ENCODE measurements at places on chromosomes 7 and 10.

DNA sequence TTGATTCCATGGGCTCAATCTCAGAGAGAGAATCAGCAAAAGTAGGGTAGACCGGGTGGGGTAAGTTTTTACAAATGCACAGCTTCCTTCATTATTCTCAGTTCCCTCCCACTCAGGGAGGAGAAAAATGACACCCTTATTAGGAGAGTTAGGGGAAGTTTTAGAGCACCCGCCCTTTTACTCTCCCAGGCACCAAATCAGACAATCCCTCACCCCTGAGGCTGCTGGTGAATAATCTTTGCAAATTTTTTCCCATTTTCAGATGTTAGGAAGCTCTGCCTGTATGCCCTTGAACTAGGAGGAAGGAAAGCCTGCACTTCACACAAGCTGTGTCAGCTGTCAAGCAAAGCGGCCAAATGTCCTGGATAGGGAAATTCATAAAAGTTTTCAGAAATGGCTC lies 834.9 kb downstream of the GRID1 start:
- no peak for DNase-seq

GRCh38 chr7:27173511-27173955 lies 587 bp downstream of the HOXA10 start:
- DNase-seq: no peak

DNA sequence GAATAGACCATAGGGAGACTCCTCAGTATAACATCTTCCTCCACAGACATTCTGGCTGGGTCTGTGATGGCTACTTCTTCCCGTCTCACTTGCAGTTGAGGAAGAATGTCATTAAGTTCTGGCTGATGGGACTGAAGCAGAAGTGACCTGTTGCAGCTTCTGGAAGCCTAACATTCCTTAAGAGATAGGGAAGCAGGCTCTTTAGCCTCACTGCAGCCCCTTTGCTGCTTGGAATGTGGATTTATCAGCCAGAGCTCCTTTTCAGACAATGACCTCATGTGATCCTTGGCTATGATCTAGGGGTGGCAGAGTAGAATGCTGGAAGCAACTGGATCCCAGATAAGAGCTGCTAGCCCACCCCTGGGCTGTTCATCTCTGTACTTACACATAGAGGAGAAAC lies 142.5 kb downstream of the RNF216 start:
- DNase-seq: no peak

DNA sequence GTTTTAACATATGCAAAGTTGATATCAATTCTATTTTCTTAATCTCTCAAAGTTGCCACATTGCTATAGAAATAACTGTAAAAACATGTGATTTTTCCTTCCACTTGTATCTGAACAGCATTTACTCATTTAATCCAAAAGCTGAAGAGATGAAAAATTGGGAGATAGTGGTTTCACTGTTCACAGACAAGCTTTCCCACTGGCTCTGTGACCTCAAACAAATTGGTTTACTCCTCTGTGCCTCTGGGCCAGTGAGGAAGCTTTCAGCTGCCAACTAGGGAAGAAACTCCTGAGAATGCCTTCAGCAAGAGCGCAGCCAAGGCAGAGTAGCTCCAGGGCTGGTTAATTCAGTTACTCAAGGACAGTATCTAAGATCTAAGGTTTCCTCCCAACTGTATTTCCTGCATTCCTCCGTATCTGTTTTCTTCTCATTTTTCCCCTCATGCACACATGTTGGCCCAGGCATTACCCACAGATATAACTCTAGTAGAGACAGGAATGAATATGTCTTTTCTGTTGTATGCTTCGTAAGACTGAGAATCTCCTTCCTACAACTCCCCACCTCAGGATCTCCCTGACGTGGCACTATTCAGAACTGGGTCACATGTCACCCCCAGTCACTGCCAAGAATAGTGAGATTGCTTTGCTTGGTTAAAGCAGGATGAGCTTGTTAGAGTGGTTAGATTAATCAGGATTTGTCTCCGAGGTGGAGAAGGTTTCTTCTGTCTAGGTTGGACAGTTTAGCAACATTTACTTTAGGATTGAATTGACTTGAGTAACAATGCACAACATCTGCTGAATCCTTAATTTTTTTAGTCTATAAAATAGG lies 315.7 kb downstream of the NRG3 start:
- no peak for DNase-seq

GRCh38 chr10:72682638-72683037 lies 9.3 kb upstream of the MCU start:
- no peak for DNase-seq

- DNase-seq: no peak
Observed at GRCh38 chr7:74655768-74656440, 1.6 kb upstream of the GTF2I start.

- no peak for DNase-seq
Observed at GRCh38 chr10:129259128-129259815, 207.8 kb upstream of the MGMT start.

DNA sequence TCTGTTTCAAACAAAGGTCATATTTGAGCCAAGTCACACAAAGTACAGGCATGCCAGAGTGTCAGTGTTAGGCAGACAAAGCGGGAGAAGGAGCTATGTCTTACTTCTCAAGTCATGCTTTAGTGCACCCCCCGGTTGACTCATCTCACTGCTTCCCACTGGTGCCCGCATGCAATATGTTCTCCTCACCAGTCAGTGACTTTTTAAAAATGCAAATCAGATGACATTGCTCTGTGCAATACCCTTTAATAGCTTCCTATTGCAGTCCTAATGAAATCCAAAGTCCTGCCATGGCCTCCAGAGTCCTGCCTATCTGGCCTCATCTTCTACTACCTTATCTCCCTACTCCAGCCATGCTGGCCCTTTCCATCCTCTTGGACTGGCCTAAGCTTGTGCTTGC lies 429.1 kb downstream of the ACTR3B start:
- DNase-seq: no peak

DNA sequence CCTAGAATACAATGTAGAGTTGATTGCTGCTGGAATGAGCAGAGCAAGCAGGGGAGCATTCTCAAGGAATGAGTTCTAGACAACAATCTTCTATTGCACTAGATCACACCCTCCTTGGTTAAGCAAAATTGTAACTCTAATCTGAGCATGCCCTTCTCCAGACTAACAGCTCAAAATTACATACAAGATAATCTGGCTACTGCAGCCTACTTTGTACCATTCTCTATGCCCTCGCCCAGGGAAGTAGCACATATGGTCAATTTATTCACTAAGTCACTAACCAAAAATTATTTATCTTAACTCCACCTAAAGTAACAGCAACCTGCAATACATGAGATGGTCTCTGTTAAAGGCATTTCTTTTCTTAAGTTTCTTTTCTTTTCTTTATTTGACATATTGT lies 42.5 kb upstream of the KCTD7 start:
- no peak for DNase-seq

DNA sequence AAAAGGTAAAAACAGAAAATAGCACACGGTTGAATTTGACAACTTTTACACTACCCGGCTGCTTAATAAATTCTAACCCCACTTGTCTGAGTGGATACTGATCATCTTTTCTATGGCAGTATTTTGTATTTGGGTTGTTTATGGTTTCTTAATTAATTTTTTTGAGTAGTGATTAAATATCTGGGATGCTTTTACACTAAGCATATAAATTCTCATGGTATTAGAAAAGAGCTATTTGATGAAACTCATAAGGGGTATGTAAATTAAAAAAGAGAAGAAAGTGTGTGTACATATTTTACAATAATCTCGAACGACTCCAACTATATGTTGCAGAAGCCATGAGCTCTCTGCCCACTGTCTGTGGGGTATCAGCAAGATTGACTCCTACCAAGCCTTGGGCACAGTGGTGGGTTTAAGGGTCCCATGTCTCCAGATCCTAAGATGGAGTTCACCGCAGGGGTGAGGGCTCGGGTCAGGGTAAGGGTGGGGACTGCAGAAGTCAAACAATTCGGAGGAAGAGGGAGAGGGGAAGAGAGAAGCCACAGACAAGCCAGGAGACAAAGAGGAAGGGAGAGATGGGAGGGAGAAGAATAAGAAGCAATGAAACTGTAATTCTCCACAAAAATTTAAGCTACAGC lies 7.6 kb upstream of the HOXA13 start:
- DNase-seq: no peak

- DNase-seq: no peak
Observed at GRCh38 chr10:33783078-33783477, 448.6 kb upstream of the NRP1 start.

DNA sequence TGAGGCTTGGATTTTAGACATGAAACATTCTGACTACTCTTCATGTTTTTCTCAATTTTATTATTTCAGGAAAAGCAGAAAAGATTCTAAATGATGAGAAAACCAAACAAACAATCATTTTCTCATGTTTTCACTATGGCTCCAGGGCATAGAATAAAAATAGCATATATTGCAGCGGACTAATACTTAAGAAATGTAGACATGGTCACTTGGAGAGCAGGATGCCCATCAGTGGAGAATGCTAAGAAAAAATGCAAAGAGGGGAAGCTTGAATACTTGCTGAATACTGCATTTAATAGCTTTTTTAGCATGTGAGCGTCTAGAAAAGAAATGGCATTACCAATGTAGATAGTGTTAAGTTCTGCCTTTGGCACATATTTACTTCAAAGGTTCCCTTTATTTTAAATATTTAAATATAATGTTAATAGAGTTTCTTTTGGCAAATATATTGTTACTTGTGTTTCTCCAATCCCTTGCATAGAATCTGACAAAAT lies 107.9 kb downstream of the PPP1R17 start:
- no peak for DNase-seq

DNA sequence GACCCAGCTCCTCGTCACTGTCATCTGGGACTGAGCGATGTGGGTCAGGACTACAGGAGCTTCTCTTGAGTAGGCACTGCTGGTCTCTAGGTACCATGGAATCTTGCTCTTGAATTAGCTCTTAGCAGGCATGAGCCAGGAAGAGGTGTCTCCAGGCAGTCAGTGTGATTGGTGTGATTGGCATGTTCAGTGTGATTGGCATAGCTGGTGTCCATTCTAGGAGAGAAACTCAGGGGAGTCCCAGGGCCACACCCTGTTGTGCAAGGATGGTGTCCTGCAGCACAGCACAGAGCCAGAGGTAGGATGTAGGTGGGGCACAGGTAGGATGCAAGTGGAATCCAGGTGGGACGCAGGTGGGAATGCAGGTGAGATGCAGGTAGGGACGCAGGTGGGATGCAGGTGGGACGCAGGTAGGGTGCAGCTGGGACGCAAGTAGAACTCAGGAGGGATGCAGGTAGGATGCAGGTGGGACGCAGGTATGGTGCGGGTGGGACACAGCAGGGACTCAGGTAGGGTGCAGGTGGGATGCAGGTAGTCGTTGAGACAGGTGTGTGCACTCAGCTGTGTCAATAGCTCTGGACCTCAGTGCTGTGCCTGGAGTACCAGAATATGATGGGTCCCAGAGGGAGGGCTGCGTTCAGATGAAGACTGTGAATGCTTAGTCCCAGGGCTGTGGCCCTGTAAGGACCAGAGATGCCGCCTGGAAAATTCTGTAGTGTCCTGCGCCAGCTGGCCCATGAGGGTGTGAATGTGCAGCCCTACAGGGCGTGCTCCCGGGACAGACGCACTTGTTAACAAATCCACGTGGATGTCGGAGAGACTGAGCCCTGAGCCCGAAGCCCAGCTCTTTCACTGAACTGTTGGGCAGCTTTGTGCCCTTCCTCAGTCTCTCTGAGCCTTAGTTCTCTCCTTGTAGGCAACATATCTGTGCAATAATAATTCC lies 248.2 kb upstream of the PITRM1 start:
- no peak for DNase-seq

- no peak for DNase-seq
Observed at GRCh38 chr10:63718421-63718820, 197.2 kb downstream of the REEP3 start.

DNA sequence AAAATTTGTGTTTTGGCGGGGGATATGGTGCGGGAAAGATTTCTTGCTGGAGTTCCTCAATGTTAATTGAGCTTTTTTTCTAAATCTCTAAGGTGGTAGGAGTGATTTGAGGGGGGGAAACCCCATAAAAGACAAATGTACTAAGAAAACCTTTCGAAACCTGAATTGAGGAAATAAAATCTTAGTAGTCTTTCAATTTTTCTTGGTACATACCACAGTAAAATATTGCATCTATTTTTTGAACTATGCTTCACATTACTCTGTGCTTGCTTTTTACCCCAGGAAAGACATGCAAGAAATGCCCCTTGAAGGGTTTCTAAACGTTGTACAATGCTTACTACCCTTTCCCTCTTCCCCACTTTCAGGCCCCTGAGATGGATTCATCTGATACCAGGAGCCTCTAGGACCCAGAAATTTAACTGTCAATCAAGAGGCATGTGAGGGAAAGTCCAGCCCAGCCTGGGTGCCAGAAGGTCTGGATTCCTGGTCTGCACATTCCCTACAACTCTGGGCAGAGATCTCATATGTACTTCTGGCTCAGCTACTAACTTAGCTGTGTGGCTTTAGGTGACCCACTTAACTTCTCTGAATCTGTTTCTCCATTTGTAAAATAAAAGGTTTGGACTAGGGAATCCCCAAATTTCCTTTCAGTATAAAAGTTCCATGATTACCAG lies 5.8 kb upstream of the PDCD4 start:
- no peak for DNase-seq

DNA sequence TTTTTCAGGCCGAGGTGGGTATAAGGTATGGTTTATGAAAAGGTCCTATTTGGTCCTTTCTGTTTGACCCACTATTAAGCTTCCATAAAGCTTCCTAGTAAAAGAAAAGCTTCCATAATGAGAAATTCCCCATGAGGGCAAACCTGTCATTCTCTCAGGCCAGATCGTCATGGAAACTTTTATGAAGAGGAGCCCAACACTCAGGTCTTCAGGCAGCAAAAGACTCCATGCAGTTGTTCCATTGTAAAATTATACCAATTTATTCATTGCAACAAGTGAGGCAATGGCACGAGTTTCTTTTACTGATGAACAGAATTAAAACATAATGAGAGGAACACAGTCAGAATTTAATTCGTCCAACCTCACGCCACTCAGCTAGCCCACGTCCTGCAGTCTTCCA lies 188.6 kb downstream of the MTERF1 start:
- no peak for DNase-seq

GRCh38 chr7:48168159-48168558 lies 3.1 kb upstream of the ABCA13 start:
- no peak for DNase-seq

GRCh38 chr7:74412603-74413002 lies 41.1 kb upstream of the GTF2IRD1 start:
- no peak for DNase-seq

- no peak for DNase-seq
Observed at GRCh38 chr10:6514844-6515780, 65.0 kb downstream of the PRKCQ start.

DNA sequence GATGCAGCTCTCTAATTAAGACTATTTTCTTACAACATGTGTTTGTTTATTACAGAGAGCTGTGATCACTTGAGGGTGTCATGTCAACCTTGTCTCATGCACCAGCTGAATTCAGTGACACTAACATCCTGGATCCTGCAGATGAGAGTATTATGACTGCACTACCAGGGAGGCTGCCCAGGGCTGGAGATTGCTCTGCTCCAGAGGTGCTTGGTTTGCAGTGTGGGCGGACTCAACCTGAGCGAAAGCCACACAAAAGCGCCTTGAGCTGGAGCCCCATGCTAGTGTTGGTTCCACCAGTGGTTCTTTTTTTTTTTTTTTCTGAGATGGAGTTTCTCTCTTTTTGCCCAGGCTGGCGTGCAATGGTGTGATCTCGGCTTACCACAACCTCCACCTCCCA lies 33.8 kb upstream of the ATXN7L1 start:
- no peak for DNase-seq

Data from Panc1 (cell line).